PC-3 (cell line): ENCODE measurements at places on chromosomes 4 and X. TPM values are rescaled to one million over a fixed set of nuclear protein-coding genes. Genes with fewer than 3 reads are reported as not detected.
A peak's percentile ranks its signal among the peaks of the same experiment; 100 is the strongest.

DNA sequence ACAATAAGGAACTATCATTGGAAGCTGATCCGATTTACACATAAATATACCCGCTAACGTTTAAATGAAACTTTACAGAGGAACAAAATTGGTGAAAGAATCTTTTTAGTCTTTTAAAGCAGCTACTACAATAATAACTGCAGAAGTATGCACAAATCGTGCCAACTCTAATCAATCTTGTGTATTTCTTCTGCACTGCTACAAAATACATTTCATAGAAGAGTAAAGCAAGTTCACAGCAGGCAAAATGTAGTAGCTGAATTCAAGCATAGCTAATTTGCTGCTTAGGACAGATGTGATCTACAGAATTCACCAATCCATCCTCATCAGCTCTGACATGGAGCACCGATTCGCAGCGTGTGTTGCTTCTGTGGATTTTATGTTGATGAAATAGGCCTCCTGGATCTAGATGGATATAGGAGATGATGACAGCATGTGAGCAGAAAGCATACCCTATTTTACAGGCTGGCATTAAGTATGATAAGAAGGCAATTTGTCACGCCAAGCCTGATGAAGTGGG, 367.3 kb upstream of the FGF13 start:
- DNase-seq = no peak
- no peaks in the 10 kb centered on the region for H3K27me3 ChIP-seq
- H3K36me3 ChIP-seq = no peaks in the 10 kb centered on the region
- no peak overlapping the region for H3K4me3 ChIP-seq
- peaks cover 27% of the 10 kb centered on the region for H3K4me1 ChIP-seq

GRCh38 chr4:126838941-126839679, 793.6 kb upstream of the INTU start:
- H3K36me3 ChIP-seq = no peaks in the 10 kb centered on the region
- no peak overlapping the region for H3K27ac ChIP-seq
- no peak for DNase-seq
- H3K4me1 ChIP-seq = no peaks in the 10 kb centered on the region
- no peaks in the 10 kb centered on the region for H3K27me3 ChIP-seq

DNA sequence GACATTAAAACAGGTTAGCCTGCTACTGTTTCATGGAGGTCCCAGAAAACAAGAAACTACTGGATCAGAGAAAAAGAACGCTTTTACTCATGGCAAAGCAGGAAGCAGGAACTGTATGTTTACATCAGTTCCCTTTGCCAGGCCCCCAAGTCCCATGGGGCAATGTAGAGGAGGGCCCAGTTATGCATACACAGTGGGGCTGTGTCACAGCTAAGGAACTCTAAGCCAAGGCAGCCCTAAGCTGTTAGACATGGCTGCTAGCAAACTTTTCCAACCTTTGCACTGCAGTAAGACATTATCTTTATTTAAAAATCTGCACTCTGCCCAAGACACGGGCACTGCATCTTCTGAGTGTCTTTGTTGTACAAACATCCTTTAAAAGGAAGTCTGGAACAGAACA, 975.8 kb downstream of the C4orf33 start:
- H3K36me3 ChIP-seq = no peaks in the 10 kb centered on the region
- H3K27ac ChIP-seq = no peak overlapping the region
- no peaks in the 10 kb centered on the region for H3K27me3 ChIP-seq
- no peak for DNase-seq

GRCh38 chr4:101843054-101843453, 52.5 kb downstream of the BANK1 start:
- no peaks in the 10 kb centered on the region for H3K4me1 ChIP-seq
- no peak overlapping the region for H3K27ac ChIP-seq
- no peak for DNase-seq
- no peak overlapping the region for H3K4me3 ChIP-seq
- no peaks in the 10 kb centered on the region for H3K27me3 ChIP-seq

DNA sequence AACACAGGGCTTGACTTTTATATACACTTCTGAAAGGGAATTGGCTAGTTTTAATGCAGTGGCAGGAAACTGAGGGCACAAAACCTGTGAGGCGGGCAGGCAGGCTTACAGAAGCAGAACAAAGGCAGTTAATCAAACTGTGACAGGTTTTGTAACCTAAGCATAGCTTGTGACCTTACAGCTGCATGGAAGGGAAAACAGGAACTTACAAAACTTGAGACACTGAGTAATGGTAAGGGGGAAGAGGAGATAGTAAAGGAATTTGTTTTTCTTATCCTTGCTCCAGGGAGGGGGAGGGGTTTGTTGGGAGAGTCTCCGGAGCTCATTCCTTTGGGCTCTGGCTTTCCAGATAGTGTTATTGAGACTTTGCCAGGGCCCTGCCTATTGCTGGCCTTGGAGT, 55.6 kb downstream of the SLITRK4 start:
- H3K27ac ChIP-seq = no peak overlapping the region
- peak; percentile 47 for DNase-seq
- H3K4me1 ChIP-seq = no peaks in the 10 kb centered on the region
- H3K27me3 ChIP-seq = no peaks in the 10 kb centered on the region
- no peaks in the 10 kb centered on the region for H3K36me3 ChIP-seq

DNA sequence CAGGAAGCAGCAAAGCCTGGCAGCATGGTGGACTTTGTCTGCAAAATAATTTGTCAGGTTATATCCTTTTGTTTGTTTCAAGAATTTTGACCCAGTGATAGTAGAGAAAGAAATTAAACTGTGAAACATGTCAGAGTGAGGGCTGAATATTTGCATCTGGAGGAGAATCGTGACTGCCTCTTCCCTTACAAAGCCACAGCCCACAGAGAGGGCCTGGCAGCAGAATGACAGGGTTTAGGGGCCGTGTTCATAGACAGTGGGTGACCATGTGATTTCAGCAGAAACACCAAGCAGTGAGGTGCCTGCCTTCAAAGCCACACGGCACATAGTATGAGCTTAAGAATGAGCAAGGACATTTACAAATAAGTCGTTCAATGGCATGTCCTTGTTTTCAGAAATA, 24.4 kb upstream of the PLAC8 start:
- H3K27me3 ChIP-seq = no peaks in the 10 kb centered on the region
- H3K4me1 ChIP-seq = no peaks in the 10 kb centered on the region
- H3K4me3 ChIP-seq = no peak overlapping the region

MAB21L2 gene
- not detected in 2 replicates for total RNA-seq

- H3K36me3 ChIP-seq = no peaks in the 10 kb centered on the region
- no peaks in the 10 kb centered on the region for H3K27me3 ChIP-seq
- DNase-seq = peak; percentile 94
Measured at GRCh38 chr4:73917081-73917501, 47.9 kb downstream of the CXCL1 start.

DNA sequence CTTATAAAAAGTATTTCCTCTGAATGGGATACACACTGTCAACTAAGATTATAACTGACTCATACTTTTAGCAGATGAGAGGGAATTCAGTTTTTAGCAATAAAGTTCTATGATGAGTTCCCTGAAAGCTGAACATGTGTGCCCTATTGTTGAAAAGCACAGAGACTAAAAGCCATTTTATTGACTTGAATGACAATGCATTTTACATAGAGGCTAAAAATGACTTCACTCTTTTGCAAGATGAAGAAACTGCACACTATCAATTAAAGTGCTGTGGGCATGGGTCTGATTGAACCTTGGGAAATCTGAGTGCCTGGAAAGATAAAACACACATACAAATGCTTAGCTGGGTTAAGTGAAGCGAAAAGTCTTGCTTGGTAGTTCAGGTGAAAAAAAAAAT, 633.4 kb downstream of the PDHA2 start:
- H3K4me1 ChIP-seq = no peaks in the 10 kb centered on the region
- H3K27ac ChIP-seq = 0 out of 2 replicates have a peak overlapping the region, but pooled peaks have one; percentile 7
- no peaks in the 10 kb centered on the region for H3K36me3 ChIP-seq
- H3K4me3 ChIP-seq = no peak overlapping the region

DNA sequence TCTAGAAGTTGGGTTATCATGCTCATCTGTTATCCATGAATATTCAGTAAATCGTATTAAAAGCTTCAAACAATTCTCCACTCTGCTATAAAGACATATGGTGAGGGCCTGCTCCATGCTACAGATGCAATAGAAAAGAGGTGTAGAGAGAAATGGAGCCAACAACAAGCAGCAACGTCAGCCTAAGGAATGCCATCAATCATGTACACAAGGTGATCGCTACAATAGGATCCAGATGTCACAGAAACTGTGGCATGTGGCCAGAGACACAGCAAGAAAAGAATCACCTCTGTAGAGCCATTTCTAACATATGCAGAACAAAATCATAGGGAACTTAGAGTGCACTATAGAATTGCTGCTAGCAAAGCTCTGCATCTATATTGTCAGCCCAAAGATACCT, 1188.1 kb downstream of the PCDH7 start:
- no peak for DNase-seq
- H3K4me3 ChIP-seq = no peak overlapping the region
- H3K27me3 ChIP-seq = no peaks in the 10 kb centered on the region
- H3K4me1 ChIP-seq = no peaks in the 10 kb centered on the region
- H3K36me3 ChIP-seq = no peaks in the 10 kb centered on the region
- H3K27ac ChIP-seq = no peak overlapping the region

MAGEB17 gene
- 0.58 and 0.87 TPM in 2 replicates for total RNA-seq

GRCh38 chrX:20173856-20174255, 32.2 kb upstream of the EIF1AX start:
- H3K27ac ChIP-seq = no peak overlapping the region
- H3K27me3 ChIP-seq = no peaks in the 10 kb centered on the region
- peaks cover 4% of the 10 kb centered on the region for H3K4me1 ChIP-seq
- H3K36me3 ChIP-seq = peaks cover 15% of the 10 kb centered on the region
- peak; percentile 40 for DNase-seq

- DNase-seq = no peak
- H3K36me3 ChIP-seq = no peaks in the 10 kb centered on the region
- no peak overlapping the region for H3K27ac ChIP-seq
- H3K27me3 ChIP-seq = no peaks in the 10 kb centered on the region
- no peaks in the 10 kb centered on the region for H3K4me1 ChIP-seq
- no peak overlapping the region for H3K4me3 ChIP-seq
Measured at GRCh38 chr4:139208404-139208945, 31.5 kb upstream of the ELF2 start.
